PC-9 (cell line): ENCODE measurements at places on chromosomes 6 and 20.

- no peak for DNase-seq
These were observed 10.3 kb upstream of the SNHG17 start for GRCh38 chr20:38445381-38445796.

DNA sequence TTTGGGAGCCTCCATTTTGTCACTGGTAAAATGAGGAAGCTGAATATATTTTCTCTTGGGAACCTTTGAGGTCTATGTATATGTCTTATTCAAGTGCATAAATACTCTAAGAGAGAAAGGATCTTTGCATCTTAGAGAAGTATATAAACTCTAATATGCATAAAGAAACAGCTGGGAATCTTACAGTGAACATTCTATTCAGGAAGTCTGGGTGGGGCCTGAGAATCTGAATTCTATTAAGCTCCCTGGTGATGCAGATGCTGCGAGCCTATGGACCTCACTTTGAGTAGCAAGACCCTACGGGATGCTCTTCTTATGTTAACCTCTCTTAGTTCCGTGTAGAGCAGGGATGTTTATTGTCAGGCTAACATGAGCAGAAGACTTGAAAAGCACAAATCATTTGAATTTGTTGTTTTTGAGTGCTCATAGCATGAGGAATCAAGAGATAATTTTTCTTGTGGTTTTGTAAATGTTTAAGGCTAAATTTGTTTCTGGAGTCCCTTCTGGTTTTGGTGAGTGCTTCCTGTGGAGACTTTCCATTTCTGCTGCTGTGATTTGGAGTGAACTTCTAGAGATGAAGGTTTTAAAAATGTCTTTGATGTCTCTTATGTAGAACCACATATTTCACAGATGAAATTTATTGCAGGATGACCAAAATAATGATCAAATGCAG, 281.2 kb upstream of the JAG1 start:
- no peak for DNase-seq

DNA sequence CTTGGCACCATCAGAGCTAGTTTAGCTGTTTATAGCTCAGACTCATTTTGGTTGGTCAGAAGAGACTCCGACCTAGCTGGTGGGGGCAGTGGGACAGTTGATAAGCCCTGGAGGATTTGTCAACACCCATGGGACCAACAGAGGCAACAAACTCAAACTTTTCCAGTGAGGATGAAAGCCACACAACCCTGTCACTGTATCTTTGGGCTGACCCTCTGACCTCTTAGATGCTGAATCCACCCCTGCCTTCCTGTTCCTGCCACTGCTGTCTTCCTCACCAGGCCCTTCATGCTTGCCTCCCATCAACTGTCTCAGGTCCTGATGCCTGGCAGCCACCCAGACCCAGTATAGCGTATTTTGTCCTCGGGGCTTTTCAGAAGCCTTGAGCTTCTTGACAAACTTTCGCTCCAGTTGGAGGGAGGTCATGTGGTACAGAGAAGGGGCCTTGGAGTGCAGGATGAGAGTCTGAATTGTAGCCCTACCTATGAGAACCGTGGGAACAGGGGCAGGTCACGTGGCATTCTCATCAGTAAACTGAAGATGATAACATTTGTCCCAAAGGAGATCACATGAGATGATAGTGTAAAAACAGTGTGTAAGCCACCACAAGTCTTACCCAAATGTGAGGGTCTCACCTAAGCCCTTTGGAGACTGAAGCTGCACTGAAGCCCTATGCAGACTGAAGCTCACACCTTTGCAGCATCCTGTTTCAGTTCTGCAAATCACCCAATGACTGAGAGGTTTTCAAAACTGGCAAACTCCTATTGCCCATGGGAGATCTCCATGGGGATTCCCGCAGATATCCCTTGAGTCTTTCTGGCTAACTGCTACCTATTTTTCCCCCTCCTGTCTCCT, 72.0 kb upstream of the F13A1 start:
- DNase-seq = no peak

DNA sequence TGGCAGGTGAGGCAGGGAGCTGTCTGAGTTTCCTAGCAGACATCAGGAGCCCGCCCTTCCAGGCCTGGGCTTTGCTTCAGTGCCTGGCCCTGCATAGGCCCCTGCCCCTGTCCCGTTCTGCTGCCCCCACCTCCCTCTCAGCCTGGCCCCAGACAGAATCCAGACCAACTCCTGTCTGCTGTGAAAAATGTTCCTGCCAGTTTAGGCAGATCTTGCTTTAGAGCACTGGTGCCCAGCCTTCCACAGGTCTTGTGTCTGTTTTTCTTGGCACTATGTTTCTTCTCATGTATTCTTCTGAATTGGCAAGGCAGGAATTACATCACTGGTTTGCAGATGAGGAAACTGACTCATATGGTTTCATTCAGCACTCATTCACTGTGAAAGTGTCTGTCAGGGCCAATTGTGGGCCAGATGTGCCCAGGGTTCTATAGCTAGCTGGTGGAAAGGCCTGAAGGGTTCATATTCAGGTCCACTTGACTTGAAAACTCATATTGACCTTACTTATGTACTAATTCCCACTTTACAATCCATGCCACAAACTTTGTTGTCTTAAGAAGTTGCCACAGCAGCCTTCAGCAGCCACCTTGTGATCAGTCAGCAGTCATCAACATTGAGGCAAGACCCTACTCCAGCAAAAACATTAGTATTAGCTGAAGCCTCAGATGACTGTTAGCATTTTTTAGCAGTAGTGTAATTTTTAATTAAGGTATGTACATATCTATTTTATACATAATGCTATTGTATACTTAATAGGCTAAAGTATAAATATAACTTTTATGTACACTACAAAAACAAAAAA, 40.5 kb downstream of the HLA-F start:
- DNase-seq = peak; percentile 13

- DNase-seq = no peak
These were observed 615.4 kb upstream of the MAN1A1 start for GRCh38 chr6:119965008-119965407.

- peak; percentile 57 for DNase-seq
These were observed 42.1 kb upstream of the CDH22 start for GRCh38 chr20:46350201-46350985.

DNA sequence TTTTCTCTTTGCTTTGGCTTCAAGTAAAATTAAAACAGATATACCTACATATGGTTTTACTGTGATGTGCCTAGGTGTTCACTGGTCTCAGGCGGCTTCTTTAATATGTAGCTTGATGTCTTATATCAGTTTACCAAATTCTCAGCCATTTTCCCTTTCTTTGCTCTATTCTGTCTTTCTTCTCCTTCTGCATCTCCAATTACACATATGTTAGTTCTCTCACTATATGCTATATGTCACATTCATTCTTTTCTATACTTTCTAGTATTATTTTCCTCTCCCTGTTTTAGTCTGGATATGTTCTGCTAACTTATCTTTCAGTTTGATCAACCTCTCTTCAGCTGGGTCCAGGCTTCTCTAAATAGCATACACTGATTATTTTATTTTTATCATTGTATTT, 14.4 kb upstream of the WFDC8 start:
- no peak for DNase-seq

DNA sequence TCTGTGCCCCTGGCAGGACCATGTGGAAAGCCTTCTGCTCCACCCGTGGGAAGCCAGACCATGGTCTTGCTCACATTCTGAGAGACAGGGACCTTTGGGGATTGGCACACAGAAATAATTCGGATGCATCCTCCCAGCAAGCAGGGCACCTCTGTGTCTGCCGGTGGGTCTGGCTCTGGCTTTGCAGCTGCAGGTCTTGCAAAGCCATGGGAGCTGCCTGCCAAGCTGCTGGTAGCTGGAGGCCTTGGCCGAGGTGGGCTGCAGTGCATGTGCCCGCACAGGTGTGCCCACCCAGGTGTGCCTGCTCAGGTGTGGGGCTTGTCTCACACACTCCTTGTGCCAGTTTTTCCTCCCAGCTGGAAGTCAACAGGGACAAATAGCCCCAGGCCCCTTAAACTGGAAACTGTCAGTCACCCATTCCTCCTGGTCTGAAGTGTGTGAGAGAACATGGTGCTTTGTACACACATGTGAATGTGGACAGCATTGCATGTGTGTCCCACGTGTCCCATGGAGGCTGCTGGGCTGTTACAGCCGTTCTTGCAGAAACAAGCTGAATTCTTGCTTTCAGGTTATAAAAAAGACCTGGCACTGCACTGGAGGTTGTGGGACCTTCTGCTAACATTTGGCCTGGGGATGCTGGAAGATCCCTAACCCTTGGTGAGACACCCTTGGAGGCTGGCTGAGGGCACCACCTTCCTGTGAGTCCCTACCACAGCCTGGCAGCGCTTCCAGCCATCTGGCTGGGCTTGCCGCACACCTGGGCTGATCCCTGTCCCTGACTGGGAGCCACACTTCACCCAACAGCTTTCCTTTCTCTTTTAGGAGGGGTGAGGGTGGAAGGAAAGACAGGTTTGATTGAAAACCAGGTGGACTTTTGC, 54.9 kb upstream of the SMOC2 start:
- DNase-seq = no peak

DNA sequence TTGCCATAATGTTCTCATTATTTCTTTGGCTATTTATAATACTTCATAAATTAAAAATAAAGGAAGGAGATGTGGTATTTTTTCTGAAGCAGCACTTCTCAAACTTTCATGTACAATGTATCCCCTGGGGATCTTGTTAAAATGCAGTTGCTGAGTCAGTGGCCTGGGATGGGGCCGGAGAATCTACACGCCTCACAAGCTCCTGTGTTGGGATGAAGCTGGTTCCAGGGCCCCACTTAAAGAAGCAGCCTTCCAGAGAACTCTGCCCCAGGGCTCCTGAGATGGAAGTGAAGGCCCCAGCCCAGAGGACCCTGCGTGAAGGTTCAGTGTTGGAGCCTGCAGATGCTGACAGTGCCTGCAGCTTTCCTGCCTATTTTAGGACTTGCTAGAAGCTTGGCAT, 40.1 kb upstream of the SLC23A2 start:
- DNase-seq = no peak

GRCh38 chr6:35386989-35387388, 44.6 kb downstream of the PPARD start:
- DNase-seq = no peak

- peak; percentile 27 for DNase-seq
These were observed 66.6 kb downstream of the TNFAIP3 start for GRCh38 chr6:137933696-137934095.

GRCh38 chr6:100456908-100457235, 7.8 kb downstream of the SIM1 start:
- DNase-seq = no peak

DNA sequence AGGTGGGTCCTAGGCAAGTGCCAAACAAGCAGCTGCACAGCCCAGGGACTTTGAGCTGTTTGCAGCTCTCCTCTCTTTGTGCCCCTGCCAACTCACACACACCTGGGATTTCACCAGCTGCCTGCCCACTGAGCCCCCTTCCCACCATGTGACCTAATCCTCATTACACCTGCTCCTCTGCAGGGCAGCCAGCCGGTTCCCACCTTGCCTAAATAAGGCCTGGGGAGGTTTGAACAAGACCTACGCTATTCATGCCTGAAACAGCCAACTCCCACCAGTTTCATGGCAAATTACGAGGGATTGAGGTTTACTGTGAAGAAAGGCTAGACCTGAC, 92.6 kb upstream of the SOX4 start:
- DNase-seq = no peak

DNA sequence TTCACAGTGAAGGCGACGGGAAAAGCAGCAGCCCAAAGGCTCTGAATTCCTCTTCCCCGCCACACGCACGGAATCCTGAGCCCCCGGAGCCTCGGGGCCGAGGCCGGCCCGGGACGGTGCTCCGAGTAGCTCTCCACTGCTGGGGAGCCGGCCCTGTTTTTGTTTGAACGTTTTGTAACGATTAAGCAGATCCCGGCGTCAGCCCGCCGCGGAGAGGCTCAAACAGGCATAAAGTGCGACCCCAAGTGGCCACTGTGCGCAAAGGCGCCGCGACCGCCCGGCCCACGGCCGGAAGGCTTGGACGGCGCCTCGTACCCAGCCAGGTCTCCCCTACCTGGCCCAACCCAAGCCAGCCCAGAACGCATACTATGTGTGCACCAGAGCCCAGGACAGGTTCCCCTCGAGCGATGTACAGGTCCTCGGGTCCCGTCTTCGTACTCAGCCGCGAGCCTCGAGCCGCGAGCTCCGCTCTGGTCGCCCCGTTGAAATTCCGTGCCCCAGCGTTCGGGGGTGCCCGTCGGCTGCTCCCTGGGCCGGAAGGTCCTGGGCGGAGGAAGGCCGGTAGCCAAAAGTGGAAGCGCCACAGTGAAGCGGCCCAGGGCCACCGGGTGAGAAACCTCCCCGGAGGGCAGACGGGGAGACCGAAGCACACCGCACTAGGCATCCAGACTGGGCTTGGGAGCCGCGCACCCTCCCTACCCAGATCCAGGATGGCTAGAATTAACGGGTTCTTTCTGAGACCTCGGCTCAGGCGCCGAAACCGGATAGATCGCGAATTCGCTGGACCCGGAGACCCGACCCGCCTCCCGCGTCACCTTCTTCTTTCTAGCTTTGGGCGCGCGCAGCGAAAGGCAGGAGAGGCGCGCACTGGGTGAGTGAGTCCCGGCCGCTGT, 1.2 kb upstream of the MAFB start:
- no peak for DNase-seq

DNA sequence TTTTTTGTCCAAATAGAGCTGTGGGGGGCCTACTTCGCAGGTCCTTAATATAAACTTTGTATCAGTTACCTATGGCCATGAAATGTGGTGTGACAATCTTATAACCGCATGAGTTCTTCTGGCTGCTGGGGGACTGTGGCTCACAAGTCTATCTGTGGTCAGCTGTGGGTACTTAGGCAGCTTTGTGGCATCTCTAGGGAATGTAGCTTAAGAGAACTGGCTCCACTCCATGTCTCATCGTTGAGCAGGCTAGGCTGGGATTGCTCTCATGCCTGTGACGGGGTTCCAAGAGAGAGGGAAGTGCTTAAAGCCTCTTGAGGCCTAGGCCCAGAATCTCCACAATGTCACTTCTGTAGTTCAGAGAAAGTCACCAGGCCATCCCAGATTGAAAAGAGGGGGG, 140.5 kb downstream of the BTBD3 start:
- no peak for DNase-seq

GRCh38 chr6:73180763-73181619, 44.3 kb downstream of the KHDC1L start:
- DNase-seq = peak; percentile 20

GRCh38 chr6:27124252-27124657, 123.2 kb upstream of the PRSS16 start:
- DNase-seq = no peak

GRCh38 chr6:64724091-64724490, 982.9 kb downstream of the EYS start:
- no peak for DNase-seq

DNA sequence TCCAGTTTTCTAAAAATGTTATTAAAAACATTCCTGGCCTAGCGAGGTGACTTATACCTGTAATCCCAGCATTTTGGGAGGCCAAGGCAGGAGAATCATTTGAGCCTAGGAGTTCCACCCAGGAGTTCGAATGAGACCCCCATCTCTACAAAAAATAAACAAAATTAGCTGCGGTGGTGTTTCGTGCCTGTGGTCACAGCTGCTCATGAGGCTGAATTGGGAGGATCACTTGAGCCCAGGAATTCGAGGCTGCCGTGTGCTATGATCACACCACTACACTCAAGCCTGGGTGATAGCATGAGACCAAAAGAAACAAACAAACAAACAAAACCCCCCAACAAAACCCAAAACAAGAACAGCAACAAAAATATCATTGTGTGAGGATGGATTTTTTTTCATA, 19.8 kb upstream of the POLR1H start:
- DNase-seq = no peak
